Mucosa of gallbladder (tissue), 1 donor: ENCODE measurements at places on chromosomes 5 and 9. TPM values are rescaled to one million over a fixed set of nuclear protein-coding genes. Genes with fewer than 3 reads are reported as not detected.

- DNase-seq = no peak
These were observed 10.3 kb downstream of the OCLN start for GRCh38 chr5:69502767-69503488.

- no peak for DNase-seq
These were observed 373.8 kb upstream of the KLF4 start for GRCh38 chr9:107863396-107863795.

DNA sequence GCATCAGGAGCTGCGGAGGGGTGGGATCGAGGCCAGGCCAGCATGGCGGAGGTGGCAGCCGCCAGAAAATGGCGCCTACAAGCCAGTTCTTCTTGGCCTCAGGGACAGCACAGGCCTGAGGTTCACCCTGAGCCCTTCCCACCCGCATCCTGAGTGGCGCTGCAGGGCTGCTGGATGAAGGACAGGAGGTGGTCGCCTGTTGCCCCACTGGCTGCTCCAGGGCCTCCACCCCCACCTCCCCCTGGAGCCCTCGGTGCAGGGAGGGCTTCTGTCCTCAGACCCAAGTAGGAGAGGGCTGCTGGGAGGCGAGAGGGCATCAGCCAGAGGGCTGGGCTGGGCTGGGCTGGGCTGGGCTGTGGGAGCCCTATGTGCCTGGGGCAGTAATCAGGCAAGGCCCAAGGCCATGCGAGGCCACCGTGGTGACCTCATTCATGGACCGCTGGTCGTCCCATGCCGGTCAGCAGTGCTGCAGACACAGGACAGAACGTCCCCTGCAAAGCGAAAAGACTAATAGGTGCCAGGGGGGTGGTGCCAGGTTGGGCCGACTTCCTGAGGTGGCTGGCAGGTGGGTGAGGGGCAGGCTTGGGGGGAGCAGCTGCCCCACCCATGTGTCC, 13.8 kb downstream of the GPSM1 start:
- no peak for DNase-seq

GRCh38 chr5:69341520-69342161, 9.0 kb upstream of the CCDC125 start:
- no peak for DNase-seq

DNA sequence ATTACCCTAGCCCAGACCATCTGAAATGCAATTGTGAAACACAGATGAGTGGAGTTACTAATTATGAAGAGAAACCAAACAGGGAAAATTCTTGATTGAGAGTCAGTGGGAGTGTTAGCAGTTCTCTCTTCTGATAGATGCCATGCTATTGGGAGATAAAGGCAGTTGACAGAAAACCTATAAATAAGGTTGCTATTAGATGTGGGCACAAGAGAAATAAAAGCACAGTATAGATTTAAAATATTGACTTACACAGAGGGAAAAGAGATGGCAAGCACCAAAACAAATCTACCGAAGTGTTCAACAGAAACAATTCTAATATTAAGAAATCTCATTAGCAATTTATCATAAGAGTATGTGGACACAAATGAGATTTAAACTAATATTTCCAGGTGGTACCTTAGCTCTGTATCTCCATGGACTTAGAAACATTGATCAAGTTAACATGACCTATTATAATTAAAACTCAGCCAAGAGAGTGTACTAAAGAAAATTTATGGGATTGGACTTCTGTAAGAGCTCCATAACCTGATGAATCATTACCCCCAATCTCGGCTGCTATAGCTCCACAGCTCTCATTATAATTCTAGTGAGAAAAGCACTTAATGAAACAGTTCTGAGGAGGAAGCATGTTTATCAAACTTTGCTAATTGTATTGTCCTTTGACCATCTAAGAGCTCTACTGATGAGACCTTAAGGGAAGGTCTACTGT, 665.0 kb upstream of the RIOK2 start:
- no peak for DNase-seq

DNA sequence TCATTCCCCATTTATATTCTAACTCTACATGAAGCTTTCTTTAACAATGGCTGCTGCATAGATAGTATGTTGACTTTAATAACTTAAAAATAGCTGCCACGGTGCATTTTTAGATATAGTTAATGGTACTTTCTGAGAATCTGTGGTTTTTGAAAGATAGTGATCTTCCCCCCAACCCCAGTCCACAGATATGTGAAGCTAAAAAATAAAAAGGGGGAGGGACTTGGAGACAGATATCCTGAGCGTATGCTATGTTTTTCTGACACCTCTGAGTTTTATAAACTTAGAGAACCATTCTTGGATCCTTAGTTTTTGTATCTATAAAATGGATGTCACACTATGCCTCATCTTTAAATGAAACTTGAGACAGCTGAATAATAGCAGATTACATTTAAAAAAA, 120.5 kb downstream of the SNX18 start:
- no peak for DNase-seq

GRCh38 chr9:123049589-123050222, 16.2 kb downstream of the GPR21 start:
- DNase-seq = no peak

DNA sequence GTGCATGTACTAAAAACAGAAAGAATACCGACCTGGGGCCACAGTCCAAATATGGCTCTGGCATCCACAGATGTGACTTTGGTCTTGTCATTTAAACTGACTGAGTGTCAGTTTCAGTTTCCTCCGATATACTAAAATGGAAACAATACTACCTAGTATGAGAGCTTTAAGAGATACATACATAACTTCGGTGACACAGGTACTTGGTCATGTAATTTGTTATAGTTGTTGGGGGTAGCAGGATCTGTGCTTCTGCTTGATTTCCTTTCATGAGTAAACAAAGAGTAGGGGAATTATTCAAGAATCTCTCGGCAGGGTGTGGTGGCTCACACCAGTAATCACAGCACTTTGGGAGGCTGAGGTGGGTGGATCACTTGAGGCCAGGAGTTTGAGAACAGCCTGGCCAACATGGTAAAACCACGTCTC, 32.1 kb downstream of the MTMR12 start:
- DNase-seq = no peak

GRCh38 chr5:14699807-14700400, 35.4 kb downstream of the OTULIN start:
- no peak for DNase-seq

DNA sequence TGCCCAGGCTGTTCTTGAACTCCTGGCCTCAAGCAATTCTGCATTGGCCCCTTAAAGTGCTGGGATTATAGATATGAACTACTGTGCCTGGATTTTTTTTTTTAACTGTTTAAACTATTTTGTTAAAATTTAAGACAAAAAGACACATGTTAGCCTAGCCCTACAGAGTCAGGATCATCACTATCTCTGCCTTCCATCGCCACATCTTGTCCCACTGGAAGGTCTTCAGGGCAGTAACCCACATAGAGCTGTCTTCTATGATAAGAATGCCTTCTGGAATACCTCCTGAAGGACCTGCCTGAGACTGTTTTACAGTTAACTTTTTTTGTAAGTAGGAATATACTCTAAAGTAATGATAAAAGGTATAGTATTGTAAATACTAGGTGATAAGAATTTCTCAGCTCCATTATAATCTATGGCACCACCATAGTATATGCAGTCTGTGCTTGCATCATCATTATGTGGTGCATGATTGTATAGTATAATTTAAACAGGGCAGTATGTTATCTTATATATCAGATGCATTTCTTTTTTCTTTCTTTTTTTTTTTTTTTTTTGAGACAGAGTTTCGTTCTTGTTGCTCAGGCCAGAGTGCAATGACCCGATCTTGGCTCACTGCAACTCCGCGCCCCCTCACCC, 52.7 kb downstream of the DENND4C start:
- no peak for DNase-seq

DNA sequence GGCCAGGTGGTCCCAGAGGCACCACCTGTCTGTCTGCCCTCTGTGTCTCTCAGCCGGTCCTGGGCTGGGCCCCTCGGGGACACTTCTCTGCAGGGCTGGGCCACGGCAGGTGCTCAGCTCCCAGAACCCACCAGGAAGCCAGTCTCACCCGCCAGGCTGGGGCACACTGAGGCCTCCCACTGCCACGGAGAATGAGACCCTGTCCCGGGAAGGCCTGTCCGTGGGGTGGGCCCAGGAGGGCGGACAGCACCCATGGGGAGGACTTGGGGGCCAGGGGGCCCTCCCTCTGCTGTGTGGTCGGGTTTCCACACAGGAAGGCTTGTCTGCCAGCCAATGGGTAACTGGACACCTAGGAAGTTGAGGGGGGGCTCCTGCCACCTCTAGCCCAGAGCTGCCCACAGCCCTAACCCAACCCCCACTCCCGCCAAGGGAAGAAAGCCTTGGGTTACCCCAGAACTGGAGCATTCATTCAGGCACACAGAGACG, 4.1 kb upstream of the TUBB4B start:
- DNase-seq = no peak

DNA sequence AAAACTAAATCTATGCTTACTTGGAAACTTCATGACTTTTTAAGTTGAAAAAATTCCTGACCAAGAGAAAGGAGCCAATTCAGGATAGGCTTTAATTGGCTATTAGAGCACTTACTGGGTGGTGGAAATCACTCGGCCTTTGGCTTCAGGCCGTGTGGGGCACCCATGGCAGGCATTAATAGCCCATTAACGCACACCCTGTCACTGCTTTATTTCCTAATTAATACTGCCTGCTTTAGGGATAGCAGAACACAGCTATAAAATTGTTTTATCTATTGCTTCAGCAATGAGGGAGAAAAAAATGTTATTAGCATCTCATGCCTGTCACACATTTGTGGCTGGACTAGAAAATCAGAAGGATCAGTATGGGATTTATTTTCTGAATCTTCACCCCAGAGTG, 58.1 kb downstream of the PSAT1 start:
- no peak for DNase-seq

GRCh38 chr5:10704949-10705621, 55.9 kb downstream of the DAP start:
- DNase-seq = no peak

GRCh38 chr5:65858316-65858715, 68.1 kb upstream of the ERBIN start:
- no peak for DNase-seq

DNA sequence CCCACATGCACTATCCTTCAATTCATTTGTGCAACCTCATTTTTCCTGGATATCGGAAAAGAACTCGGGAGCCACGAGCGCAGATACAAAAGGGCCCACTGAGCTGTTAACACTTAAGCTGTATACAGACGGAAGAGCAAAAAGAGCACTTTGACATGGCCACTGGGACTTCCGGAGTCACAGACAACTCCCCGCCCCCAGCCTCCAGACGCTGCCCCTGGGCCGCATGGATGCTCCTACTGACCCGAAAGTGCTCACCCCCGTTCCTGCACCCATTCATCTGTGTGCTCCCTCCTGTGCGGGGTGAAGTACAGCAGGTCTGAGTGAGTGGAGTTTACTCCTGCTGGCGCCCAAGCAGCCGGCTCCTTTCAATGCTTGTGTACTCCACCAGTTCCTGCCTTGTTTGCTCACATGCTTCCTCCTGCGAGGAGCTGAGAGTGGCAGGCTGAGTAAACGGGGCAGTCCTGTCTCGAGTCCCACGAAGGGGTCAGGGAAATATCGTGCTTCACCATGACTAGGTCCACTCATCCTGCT, 901.0 kb upstream of the CTNND2 start:
- no peak for DNase-seq

- DNase-seq = no peak
These were observed 250.5 kb upstream of the PDE4D start for GRCh38 chr5:60143942-60144549.

DNA sequence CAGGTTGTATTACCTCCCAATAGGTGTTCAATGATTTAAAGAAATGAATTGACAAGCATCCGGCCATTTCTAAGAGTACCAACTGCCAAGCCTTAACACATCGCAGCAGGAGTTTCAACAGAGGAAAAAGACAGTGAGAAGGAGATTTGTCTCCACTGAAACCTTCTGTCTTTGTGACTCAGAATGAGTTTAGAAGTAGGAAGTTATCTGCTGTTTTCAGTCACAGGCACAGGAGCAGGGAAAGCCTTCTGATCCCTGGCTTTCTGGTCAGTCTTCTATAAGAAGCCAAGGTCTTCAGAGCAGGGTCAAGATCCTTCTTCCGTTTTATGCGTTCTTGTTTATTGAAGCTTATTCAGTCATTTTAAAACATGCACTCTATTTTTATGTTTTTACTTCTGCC, 390.7 kb upstream of the PCSK5 start:
- DNase-seq = no peak

- no peak for DNase-seq
These were observed 110.4 kb downstream of the ZNF354C start for GRCh38 chr5:179170606-179171005.

- no peak for DNase-seq
These were observed 559 bp downstream of the SPAG8 start for GRCh38 chr9:35811381-35812024.

GRCh38 chr5:178383301-178383918, 150.8 kb upstream of the PHYKPL start:
- DNase-seq = no peak

- DNase-seq = no peak
These were observed 24.2 kb upstream of the MACIR start for GRCh38 chr5:103234239-103234975.

The ARHGEF37 gene
- 32.8 TPM for total RNA-seq

The EIF4EBP3 gene
- total RNA-seq = 14.4 TPM

The STKLD1 gene
- total RNA-seq = 1.1 TPM

The GBGT1 gene
- total RNA-seq = 26.5 TPM

The SLC6A7 gene
- total RNA-seq = not detected

The PPP3R2 gene
- total RNA-seq = not detected

The PRRC2B gene
- 261 TPM for total RNA-seq

The RGS7BP gene
- total RNA-seq = 1.5 TPM

The HRCT1 gene
- 2.0 TPM for total RNA-seq

The FSTL4 gene
- 0.58 TPM for total RNA-seq

The SPAG8 gene
- 4.6 TPM for total RNA-seq

The ADAMTS13 gene
- total RNA-seq = 7.1 TPM

The CCDC152 gene
- total RNA-seq = 2.3 TPM

The PCDHB10 gene
- total RNA-seq = 2.5 TPM

The FAM169A gene
- 6.0 TPM for total RNA-seq

The GCNT4 gene
- 36.2 TPM for total RNA-seq

The HEMGN gene
- 0.14 TPM for total RNA-seq

The SLC6A3 gene
- 0.23 TPM for total RNA-seq

The SH3GL2 gene
- total RNA-seq = 0.17 TPM

The IFNA21 gene
- not detected for total RNA-seq

The TCF7 gene
- 7.4 TPM for total RNA-seq
